Bronchial epithelial cell (primary cell): ENCODE measurements at places on chromosomes 12 and 14. TPM values are rescaled to one million over a fixed set of nuclear protein-coding genes. Genes with fewer than 3 reads are reported as not detected.

The TBX5 gene
- not detected in 2 replicates for total RNA-seq

The SERPINA1 gene
- 0.26 and 0.51 TPM in 2 replicates for total RNA-seq

GRCh38 chr14:102958461-102958860 is 36.0 kb downstream of the AMN start:
- DNase-seq, result no peak

GRCh38 chr14:74569806-74570591 is 42.0 kb downstream of the LTBP2 start:
- peak; percentile 88 for DNase-seq

- no peak for DNase-seq
These were observed 3.1 kb downstream of the HDAC7 start for GRCh38 chr12:47816403-47817271.

DNA sequence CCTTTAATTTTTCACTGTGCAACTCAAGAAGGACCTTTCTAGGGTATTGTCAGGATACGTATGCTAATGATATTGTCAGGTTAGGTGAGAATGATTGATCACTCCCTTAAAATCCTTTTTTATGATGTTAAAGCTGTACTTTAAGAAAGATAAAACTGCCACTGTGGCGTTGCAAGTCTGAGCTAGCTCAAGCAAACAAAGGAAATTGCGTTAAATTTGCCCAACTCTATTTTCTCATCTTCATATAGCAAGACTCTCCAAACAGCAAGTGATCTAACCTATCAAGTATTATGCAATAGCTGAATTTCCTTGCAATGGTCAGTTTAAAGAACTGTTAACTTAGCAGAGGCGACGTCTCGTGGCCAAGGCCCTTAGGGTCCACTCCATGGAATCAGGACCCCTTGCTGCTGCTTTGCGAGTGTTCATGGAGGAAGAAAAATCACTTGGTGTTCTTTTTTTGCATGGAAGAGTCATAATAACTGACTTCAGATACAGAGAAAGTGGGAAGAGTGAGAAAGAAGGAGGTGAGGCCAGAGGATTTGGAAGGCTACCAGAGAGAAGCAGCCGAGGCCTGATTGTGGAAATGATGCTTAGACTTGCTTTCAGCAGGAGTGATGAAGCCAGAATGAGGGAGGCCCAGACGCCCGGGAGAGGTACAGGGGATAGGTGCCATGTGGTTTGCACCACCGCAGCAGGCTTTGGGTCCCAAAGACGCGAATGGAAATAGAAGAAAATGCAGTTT is 2.5 kb downstream of the TRAF3 start:
- peak; percentile 77 for DNase-seq

DNA sequence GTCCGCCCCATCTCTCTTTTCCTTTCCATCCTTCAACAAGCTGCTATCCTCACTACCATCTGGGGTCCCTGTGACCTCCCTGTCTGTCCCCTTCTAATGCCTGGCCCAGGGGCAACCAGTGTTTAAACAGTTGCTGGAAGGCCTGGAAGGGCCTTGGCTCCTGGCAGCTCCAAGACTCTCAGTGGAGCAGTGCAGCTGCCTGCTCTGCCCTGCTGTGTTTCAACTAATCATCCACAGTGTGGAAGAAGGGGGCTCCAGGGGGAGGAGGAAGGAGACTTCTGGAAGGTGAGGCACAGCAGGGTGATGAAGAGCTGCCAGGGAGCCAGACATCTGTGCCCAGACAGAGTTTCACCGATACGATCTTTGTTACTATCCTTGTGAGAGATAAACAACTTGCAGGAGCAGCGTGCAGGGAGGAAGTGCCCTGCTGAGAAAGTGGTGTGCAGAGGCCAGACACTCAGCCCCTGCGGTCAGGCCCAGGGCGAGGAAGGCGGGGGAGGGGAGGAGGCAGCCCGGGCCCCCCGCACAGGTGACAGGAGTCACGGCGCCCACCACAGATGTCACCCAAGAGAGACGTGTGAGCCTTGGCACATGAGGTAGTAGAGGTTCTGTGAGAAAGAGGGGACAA is 1061.8 kb downstream of the BCL11B start:
- no peak for DNase-seq

- no peak for DNase-seq
These were observed 8.4 kb upstream of the ACVRL1 start for GRCh38 chr12:51898937-51899336.

- peak; percentile 14 for DNase-seq
These were observed 70.7 kb downstream of the PTPRO start for GRCh38 chr12:15393037-15393436.

GRCh38 chr14:24240110-24240918 is 2.1 kb downstream of the TINF2 start:
- no peak for DNase-seq
